T follicular helper cell (primary cell): ENCODE measurements at places on chromosomes 5 and 9.

DNA sequence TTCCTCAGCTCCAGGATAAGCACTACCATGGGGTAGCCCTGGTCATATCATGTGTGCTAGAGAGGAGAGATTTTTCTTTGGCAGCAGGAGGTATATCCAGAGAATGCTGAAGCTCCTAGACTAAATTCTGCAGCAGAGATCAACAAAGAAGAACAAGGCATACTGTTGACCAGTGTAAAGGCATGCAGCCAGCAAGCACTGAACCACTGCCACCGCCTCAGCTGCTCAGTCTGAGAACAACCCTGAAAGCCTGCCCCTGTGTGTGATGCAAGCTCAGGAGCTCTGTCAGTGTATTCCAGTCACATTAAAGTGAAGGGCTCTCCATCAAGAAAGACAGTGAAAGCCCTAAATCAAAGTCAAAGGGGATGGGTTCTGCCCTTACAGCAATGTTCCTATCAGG lies 439.5 kb upstream of the CD180 start:
- DNase-seq = no peak

GRCh38 chr5:176959051-176959450 lies 47.5 kb downstream of the UIMC1 start:
- DNase-seq = no peak

DNA sequence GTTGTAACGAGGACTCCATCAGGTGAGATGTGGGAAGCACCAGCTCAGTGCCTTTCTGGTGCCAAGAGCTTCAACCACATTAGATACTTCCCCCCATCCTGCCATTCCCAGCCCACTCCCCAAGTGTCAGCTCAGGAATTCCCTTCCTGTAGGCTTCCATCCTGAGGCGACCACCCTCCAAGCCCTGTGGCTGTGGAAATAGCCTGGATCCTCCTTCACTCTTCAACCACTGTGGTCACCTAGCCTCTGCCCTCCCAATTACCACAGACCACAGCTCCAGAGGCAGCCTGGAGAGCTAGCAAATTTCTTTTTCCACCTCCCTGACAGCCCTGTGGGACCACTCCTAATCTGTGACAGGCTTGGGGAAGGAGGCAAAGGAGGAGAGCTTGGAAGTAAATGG lies 219.8 kb upstream of the MAP3K1 start:
- no peak for DNase-seq

- no peak for DNase-seq
Measured at GRCh38 chr9:34636791-34637355, 714 bp downstream of the SIGMAR1 start.

DNA sequence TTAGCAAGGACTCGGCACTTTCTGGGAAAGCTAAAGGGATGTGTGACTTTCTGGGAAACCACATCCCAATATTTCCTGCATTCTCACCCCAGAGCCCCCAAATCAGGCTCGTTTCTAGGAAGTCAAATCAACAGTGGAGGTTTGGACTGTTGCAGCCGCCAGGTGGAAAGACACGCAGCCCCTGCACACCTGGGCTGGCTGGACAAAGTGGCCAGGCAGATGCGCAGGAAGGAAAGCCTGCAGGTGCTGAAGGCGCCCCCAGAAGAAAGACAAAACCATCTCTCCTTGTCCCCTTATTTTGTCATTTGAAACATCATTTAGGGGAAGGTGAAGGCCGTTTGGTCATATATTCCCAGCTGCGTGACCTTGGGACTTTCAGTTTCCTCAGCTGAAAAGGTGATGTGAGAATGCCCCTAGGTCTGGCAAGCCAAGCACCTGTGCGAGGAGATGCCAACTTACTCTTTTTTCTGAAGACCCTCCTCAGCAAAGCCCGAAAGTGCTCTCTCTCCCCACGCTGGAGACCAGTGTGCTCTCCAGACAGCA lies 97.9 kb upstream of the CPEB4 start:
- DNase-seq = no peak

GRCh38 chr9:34374905-34375552 lies 1.7 kb downstream of the MYORG start:
- DNase-seq = no peak

GRCh38 chr5:17860660-17861315 lies 226.5 kb downstream of the TAF11L14 start:
- DNase-seq = no peak

DNA sequence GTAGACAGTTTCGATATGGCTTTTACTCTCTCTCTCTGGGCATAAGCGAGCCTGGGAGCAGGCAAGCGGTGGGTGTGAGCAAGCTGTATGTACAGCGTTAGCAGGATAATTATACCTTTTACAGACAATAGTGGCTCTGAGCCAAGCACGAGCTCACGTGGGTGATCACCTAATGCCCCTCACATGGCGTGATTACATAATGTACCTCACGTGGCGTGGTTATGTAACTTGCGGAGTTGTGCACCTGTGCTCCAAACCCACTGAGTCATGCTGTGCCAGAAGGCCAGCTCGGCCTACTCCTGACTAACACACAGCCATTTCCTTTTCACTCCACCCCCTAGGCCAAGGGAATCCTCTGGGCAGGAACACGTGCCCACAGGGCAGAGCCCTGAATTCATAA lies 797.2 kb downstream of the EFNA5 start:
- DNase-seq = no peak

DNA sequence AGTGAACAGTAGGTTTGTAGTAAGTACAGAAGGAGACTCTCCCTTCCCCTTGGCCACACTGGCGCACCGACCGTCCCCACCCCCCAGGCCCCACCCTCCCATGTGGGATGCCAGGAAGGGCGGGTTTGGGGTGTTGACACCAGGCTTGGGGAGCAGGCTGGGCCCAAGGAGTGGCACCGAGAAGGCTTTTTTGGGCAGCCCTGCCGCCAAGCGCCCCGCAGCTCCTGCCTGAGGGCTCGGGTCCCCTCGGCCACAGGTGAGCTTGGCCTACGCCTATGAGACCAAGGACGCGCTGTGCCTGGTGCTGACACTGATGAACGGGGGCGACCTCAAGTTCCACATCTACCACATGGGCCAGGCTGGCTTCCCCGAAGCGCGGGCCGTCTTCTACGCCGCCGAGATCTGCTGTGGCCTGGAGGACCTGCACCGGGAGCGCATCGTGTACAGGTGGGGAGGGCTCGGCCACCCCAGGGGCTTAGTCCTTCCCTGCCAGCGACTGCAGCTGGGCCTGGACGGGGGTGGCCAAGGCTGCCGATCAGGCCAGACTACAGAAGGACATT lies 7.3 kb downstream of the GRK6 start:
- no peak for DNase-seq

DNA sequence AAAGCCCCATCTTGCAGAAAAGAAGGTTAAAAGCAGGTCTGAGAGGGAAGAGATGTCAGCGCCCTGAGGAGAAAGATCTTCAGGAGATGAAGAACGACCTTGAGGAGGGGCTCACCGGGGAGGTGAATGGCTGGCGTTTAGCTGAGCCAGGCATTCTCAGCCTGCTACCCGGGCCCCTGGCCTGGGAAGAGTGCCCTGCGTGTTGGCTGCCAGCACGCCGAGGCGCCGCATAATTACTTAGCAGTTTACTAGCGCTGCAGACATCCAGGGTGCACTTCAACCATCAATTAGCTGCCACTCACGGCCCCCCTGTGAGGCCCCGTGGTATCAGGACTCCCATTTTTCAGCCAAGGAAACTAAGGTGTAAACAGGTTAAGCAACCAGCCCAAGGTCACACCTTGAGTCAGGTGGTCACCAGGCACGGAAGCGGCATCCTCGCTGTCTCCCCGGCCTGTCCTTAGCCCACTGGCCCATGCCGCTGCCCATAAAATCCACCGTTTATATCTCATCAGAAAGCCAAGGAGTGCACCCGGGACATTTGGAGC lies 551.9 kb downstream of the BNC2 start:
- DNase-seq = no peak

DNA sequence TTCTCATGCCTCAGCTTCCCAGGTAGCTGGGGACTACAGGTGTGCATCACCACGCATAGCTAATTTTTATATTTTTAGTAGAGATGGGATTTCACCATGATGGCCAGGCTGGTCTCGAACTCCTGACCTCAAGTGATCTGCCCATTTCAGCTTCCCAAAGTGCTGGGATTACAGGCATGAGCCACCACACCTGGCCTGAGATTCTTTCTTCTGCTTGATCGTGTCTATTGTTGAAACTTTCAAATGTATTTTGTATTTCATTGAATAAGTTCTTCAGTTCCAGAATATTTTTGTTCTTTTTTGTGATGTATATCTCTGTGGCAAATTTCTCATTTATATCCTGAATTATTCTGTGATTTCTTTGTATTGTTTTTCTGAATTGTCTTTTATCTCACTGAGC lies 1063.3 kb upstream of the WWC1 start:
- DNase-seq = no peak

DNA sequence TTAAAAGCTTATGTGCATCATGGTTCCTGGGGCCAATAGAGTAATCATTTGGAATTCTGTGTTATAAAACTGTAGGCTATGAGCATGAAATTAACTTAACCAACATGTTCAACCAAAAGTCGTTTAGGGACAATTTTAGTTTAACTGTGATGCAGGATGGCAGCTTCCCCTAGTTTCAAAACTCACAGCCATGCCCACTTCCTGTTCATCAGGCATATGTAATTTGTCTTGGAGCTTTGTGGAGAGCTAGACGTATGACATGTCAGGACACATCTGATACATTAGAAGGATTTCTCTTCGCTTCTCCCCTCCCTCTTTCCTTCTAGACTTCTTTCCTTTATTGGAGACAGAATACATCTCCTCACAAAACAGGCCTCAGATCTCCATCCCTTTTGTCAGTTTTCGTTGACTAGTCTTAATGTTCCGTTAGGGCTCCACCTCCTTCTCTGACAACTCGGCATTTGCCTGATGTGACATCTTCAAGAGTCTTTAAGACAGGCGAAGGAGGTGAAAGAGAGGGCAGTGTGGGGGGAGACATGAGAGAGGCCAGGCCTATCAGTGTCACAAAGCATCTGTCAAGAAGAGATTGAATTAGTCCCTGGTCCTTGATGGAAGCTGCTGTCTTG lies 176.0 kb downstream of the MSX2 start:
- no peak for DNase-seq

- DNase-seq = no peak
Measured at GRCh38 chr5:59008816-59009473, 426.1 kb downstream of the RAB3C start.

DNA sequence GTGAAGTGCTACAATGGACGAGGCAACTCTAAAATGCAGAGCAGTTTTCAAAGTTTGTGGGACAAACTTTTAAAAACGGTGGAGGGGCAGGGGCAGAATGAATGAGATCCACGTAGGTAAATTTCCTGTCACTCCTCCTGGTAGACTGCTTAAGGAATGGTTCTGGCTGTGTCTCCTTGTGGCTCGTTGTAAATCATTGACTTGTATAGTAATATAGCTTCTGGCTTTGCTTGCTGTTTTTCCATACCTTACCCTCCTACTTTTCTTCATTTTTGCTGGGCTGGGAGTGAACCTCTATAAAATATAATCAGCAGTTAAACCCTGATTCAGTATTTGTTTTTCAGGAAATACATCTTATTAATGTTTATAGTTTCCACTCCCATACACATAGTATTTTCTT lies 235.7 kb downstream of the TUSC1 start:
- no peak for DNase-seq

DNA sequence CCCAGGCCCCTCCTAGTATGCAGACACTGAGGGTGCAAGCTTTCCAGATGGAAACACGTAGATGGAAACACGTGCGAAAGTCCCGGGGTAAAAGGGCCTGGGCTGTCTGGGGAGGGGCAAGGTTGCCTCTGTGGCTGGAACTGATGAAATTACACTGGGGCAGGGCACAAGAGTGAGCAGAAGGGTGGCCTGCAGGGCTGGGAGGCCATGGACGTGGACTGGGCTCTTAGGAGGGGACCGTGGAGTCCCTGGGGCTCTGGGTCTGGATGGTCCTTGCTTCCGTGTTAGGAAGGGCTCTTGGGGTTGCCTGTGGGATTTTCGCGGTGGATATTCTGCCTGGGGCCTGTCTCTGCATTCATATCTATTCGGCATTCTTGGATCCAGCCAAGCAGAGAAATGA lies 63.3 kb downstream of the IRX1 start:
- no peak for DNase-seq

GRCh38 chr5:15421921-15422412 lies 78.0 kb upstream of the FBXL7 start:
- DNase-seq = no peak
